ENCODE measurements at places on chromosomes 7 and 10.

- DNase-seq = no peak
These were observed 272.2 kb upstream of the NEBL start for GRCh38 chr10:21169271-21169670.

- no peak for DNase-seq
These were observed 10.9 kb downstream of the C10orf71 start for GRCh38 chr10:49309691-49310411.

DNA sequence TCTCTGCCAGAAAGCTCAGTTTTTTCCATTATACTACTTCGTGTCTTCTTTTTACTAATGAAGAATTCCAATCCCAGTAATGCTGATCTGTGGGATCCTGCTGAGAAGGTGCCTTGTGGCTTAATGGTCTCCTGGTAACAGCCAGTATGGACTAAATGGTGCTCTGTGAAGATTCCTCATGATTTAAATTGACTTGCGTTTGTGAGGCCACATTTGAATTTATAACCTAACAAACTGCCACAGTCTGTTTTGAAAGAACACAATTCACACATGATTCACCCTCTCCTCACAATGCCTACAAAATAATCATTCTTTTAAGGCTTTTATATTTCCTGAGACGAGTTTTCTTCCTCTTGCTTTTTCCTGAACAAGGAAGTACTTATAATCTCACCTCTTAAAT, 140.0 kb downstream of the MBL2 start:
- DNase-seq = no peak

GRCh38 chr7:97667359-97667758, 64.5 kb upstream of the TAC1 start:
- no peak for DNase-seq

DNA sequence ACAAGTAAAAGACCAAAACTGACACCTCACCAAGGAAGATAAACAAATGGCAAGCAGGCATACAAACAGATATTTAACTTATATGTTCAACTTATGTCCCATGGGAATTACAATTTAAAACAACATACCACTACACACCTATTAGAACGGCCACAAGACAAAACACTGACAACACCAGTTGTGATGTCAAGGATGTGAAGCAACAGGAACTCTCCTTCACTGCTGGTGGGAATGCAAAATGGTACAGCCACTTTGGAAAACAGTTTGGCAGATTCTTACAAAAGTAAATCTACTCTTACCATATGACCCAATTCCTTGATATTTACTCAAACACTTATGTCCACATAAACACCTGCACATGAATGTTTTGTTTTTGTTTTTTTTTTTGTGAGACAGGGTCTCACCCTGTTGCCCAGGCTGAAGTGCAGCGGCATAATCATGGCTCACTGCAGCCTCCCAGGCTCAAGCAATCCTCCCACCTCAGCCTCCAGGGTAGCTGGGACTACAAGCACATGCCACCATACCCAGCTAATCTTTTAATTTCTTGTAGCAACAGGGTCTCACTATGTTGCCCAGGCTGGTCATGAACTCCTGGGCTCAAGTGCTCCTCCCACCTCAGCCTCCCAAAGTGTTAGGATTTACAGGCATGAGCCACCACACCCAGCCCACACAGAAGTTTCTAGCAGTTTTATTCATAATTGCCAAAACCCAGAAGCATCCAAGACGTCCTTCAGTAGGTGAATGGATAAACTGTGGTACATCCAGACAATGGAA, 27.3 kb downstream of the HERC4 start:
- no peak for DNase-seq

- DNase-seq = peak; percentile 33
These were observed 132.9 kb downstream of the BAMBI start for GRCh38 chr10:28810057-28810870.

DNA sequence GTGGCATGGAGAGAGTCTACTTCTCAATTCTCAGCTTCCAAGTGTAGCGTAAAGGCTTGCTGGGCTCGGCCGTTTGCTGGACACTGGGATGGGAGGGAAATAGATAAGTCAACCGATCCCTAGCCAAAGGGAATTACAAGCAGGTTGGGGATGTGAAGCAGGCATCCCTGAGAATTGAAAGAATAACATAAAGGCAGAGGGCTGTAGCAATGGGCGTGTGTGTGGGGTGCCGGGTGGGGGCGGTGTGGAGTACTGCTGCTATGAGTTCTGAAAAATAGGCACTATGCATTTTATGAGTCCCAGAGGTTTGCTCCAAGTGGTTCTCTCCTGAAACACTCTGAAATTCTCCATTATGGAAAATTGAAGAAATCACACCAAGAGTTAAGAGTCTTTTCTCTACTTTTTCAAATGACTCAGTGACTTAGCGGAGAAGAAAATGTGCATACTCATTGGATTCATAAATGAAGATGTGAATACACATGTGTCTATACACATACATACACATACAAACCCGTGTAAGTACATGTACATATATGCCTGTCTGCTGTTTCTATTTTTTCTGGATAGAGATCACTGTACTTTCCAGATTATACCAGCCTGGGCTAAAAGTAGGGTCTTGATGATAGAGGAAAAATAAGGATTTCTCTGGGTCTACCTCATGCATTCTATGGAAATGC, 65.4 kb downstream of the ADRA2A start:
- DNase-seq = no peak

GRCh38 chr7:23530405-23530804, 1.4 kb downstream of the TRA2A start:
- no peak for DNase-seq

GRCh38 chr10:68560186-68560942, at the start of gene TET1:
TET1 (plus strand) TSS chr10:68560337; CDS start chr10:68572339, 12,002 bp downstream.
- DNase-seq = no peak

- no peak for DNase-seq
These were observed 49.2 kb upstream of the ANKRD1 start for GRCh38 chr10:90969947-90970673.

- DNase-seq = no peak
These were observed 425 bp downstream of the TLL2 start for GRCh38 chr10:96513305-96513697.

DNA sequence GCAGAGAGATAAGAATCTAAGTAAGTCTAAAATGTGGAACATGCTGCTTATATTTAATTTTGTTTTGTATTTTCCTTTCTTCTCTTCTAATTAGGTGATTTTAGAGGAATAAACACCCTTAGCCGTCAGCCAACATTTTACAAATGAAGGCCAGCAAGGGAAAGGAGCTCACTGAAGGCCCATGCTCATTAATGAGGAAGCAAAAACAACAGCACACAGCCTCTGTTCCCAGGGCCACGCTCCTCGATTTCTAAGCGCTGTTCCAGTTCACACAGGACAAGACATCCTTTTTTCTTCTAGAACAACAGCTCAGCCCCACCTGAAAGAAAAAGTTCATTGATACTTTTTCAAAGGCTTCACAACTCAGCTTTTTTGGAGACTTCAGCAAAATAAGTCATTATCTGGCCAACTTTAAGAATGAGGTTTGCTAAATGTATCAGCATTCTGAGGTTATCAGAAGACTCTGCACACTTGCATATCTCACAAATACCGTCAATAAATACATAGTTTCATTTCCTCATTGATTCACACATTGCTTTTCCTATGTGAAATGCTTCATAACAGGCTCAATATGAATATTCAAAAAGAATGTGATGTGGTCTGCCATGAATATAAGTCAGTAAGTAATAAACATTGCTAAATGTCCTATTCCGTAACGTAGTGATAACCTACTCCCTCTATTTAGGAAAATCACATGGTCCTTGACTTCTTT, 34.8 kb upstream of the SFMBT2 start:
- DNase-seq = no peak

GRCh38 chr7:67475293-67475692, 478.7 kb downstream of the TYW1 start:
- DNase-seq = no peak

DNA sequence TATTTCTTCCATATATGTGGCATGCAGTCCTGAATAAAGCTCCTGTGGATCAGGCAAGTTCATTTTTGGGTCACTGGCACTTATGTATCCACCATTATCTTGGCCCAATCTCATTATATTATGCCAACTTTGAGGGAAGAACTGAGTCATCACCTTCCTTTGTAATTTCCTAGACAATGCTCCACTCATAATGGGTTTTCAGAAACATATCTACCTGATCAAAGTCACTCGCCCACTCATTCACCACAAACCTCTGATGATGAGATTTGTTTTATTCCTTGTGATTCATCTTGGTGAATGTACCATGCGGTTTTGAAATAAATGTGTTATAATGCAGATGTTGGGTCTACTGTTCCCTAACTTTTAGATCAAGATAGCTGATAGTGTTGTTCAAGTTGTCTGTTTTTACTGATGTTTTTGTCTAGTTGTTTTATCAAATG, 525.8 kb downstream of the KIF20B start:
- no peak for DNase-seq

- DNase-seq = no peak
These were observed 407.5 kb upstream of the AUTS2 start for GRCh38 chr7:69190763-69191162.

DNA sequence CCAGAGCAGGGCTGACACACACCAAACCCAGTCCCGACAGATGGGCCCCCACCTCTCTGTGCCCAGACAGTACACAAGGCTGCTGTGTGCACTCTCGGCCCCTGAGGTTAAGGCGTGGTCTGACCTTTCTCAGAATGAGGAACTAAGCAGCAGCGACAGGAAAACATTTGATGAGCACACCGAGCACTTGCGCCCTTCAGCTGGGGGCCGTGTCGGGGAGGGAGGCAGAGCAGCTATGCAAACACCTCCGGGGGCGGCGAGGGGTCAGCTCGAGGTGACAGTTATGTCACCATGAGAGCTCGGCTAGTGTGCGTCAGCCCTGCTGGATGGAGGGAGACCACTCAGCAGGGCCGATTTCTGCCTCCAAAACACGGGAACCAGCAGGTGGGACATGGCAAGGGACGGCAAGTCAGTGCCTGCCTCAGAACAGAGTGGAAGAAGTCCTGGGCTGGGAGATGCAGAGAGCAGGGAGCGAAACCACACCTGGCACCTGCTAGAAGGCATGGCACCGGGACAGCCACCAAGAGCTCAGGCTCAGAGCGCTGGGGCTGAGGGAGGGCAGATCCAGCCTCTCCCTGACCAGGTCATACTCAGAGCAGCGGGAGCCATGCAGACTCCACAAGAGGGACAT, 57.4 kb downstream of the CHST15 start:
- no peak for DNase-seq

DNA sequence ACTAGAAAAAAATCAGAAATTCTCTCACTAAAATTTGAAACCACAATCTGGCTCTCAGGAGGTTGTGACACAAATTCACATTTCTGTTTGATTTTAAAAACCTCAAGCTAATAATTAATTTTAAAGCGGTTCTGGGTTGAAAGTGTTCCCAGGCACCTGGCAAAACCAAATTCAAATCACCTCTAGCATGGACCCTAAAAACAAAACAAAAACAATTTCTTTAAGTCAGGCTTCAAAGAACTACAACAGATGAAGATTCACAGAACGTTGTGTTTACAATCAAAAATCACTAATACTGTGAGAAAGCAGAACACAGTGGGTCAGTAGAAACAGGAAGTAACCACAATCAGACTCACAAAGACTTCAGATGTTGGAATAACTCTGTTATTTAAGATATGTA, 7.2 kb upstream of the RELN start:
- no peak for DNase-seq

DNA sequence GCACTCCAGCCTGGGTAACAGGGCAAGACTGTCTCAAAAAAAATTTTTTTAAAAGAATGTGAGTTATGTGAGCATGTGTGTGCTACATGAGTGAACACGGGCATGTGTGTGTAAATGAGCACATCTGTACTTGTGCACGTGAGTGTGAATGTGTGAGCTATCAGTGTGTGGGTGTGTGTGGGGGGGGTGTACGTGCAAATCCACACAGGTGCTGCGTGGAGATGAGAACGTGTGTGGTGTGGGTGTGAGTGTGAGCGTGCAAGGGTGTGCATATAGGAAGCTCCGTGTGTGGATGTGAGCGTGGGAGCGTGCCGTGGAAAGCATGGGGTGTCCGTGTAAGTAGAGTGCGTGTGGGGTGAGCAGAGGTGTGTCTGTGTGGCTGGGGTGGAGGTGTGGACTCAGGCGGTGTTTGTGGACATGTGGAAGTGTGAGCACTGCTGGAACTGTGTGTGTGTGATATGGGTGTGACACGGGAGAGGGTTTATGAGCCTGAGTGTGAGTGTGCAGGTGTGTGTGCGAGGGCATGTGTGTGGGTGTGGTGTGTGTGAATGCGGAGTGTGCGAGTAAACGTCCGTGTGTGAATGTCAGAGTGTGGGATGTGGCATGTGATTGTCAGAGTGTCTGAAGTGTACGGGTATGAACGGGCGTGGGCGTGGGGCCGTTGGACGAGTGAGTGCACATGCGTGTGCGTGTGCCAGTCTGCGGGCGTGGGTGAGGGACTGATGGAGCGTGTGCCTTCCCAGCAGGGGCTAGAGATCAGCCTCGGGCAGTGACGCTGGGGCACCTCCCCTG, 45.9 kb upstream of the TNRC18 start:
- no peak for DNase-seq

DNA sequence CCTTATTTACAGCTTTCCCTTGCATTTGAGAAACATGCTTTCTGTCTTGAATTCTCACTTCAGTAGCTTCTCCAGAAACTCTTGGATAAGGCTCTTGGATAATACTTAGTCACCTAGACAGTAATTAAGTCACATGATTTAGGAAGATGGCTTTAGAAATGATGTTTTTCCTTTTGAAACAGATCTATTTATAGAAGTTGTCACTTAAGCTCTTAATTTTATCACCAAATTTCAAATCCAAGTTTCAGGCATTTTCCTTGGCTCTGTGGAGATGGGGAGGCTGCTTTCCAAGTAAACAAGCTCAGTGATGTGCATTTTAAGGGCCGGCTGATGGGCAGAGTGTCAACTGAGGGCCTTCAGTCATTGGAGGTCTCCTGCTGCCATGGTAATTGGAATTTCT, 130.3 kb downstream of the SRI start:
- no peak for DNase-seq

- DNase-seq = no peak
These were observed 245.6 kb downstream of the BICC1 start for GRCh38 chr10:58758321-58758720.

DNA sequence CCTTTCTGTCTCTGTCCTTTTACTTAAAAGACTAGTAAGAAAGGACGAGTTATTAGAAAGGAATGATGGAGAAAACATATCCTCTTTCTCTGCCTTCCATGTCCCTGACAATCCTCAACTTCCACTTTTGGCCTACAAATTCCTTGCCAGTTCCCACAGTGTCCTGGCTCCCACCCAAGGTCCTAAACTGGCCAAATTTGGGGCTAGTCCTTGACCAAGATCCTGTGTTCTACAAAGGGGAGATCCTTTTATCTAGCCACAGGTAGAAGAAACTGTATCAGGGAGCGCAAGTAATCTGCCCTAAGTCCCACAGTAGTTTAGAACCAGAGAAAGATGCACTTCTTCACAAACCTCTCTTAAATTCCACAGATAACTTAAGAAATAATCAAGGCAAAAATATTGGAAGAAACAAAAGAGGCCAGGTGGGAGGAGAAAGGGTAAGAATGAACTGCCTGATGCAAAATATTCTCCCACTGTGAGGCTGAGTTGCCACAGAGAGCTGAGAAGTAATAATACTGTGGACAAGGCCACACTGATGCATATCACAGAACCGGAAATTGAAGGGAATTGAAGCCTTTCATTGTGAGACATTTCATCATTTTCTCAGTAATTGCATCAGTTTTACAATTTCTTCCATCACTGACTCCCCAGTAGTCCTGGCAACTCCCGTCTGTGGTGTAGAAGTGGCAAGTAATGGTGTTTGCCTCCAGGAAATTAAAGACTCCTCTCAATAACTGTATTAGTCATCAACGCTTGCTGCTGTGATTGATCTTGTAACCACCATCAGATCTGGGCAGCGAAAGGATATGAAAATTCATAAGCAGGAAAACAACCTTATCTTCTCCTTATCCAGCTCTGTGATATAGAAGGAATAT, 47.2 kb downstream of the DNAJC12 start:
- no peak for DNase-seq

GRCh38 chr7:42081671-42082070, 155.3 kb downstream of the GLI3 start:
- no peak for DNase-seq

All from coronary artery (tissue), 2 donors.